Type B pancreatic cell (in vitro differentiated cells): ENCODE measurements at places on chromosomes 7 and 10.

DNA sequence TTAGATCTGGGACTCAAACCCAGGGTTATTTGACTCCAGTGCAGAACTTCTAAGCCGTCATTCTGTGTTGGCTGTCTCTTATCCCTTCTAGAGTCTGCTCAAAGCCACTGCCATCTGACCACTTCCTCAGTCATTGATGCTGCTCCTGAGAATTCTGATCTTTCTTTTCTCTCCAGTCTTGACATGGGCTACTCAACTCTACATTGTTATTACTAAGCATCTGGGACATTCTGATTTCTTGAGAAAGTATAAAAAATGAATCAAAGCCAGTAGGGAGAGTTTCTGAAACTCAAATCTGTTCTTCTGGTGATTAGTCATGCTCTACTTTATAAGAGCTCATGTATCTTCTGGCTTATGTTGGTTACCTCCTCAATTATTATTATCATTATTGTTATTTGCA is 48.7 kb downstream of the ANK3 start:
- no peak for DNase-seq

GRCh38 chr10:86665868-86666267 is 2.4 kb upstream of the LDB3 start:
- no peak for DNase-seq

DNA sequence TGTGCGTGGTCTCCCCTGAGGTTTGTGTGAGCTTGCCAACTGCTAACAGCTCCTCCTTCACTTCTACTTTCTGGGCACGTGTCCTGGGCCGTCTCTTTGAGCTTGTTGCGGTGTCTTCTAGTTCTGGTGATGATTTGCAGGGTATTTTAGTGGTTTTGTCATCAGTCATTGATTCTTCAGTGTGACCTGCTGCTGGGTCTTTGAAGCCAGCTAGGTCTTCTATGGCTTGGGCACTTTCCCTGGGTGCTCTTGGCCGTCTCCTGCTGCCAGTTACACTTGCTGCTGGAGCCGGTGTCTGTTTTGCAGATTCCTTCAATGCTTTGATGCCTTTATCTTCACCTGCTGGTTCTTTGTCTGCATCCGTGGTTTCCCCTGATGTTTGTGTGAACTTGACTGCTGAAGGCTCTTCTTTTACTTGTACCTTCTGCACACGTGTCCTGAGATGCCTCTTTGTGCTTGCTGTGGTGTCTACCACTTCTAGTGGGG is 23.0 kb downstream of the MKI67 start:
- no peak for DNase-seq

- no peak for DNase-seq
Observed at GRCh38 chr7:98163704-98164494, 47.3 kb upstream of the BHLHA15 start.

DNA sequence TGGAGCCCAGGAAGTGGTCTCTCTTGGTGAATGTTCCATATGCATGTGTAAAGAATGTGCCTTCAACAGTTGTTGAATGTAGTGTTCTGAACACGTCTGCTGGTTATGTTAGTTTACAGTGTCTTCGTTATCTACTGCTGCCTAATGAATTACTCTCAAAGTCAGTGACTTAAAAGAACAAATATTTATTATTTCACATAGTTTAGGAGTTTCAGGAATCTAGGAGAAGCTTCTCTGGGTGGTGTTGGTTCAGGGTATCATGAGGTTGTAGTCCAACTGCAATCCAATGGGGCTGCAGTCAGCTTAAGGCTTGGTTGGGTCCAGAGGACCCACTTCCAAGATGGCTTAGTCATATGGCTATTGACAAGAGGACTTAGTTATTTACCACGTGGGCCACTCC is 36.6 kb upstream of the IGFBP3 start:
- DNase-seq: no peak

GRCh38 chr10:49303711-49304110 is 4.7 kb downstream of the C10orf71 start:
- no peak for DNase-seq

GRCh38 chr7:131899271-131900030 is 343.0 kb upstream of the PODXL start:
- DNase-seq: no peak

DNA sequence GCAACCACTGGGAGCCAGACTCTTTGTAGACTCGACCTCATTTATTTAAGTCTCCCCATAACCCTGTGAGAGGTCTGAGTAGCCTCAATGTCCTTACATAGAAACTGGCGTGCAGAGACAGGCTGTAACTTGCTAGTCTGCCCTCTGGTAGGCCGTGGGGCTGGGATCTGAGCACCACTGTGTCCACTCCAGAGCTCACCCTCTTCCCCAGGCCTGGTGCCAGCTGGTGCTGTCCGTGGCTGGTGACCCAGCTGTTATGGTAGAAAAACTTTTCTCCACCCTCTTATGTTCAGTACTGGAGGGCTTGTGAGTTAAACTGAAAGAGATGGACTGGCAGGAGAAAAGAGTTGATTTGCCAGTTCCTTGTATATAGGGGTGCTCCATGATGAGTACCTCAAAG is 41.9 kb downstream of the ADAMTS14 start:
- DNase-seq: no peak

DNA sequence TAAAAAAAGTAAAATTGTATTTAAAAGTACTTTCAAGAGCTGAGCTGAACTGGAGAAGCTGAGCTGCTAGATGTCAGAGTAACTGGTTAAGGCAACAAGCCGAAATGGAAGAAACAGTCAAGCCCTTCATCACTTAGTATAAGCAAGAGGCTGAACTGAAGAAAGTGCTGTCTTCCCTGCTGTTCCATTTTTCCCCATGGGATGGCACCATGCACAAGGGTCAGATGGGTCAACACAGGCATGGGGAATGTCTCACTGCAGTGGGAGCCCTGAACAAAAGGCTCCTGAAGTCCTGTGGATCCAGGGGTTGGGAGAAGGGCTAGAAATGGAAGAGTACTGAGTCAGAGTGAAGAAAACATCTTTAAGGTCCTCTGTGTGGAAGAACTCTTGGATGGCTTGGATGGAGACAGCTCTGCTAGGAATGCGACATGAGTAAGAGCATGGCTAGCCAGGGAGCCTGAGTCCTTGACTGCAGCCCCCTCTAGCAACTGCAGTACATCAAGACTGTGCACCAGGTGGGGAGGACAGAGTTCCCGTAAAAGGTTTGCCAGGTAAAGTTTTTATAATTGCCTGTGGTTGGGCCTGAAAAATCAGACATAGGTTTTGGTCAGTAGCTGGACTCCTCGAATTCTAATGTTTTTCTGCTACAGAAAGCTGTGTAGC is 348.3 kb downstream of the GPR158 start:
- no peak for DNase-seq

GRCh38 chr10:24605141-24605540 is 118.5 kb downstream of the ARHGAP21 start:
- no peak for DNase-seq

- peak; percentile 90 for DNase-seq
Observed at GRCh38 chr7:332646-333392, 42.8 kb downstream of the FOXL3 start.

DNA sequence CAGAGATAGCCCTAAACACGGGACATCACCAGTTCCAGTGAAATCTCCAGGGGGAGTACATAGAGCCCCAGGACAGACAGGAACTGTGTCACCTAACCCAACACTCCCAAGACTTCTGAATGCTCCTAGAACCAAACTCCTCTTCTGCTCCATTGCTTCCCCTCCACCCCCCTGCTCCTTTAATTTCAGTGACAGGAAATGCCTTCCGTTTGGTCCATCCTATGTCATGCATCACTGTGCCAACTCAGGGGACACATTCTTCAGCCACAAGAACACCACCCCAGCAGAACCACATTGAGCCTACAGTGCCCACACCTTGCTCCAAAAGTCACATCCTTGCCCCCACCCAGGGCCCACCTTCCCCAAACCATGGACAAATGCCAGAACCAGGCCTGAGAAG is 100.5 kb downstream of the KCNMA1 start:
- DNase-seq: no peak

- no peak for DNase-seq
Observed at GRCh38 chr10:35643151-35644049, 1.3 kb upstream of the FZD8 start.

GRCh38 chr10:51532044-51532443 is 167.4 kb downstream of the CSTF2T start:
- no peak for DNase-seq

DNA sequence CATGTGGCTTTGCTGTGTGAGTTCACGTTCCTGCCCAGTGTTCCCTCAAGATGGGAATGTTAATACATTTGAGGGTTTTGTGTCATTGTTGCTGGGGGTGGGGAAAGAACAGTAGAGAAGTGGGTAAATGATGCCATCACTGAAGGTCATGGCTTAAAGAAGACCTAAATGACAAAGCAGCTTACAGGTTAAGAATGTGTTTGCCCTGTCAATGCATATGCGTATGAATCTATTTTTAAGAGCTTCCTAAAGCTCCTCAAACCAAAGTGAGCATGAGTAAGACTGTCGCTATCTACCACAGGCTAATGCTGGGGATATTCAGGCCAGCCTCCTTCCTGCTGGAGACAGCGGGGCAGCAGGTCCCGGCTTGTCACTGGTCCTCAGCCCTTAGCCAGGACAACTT is 162.9 kb downstream of the CREB5 start:
- no peak for DNase-seq

GRCh38 chr10:59896191-59896590 is 10.2 kb downstream of the CCDC6 start:
- DNase-seq: no peak

DNA sequence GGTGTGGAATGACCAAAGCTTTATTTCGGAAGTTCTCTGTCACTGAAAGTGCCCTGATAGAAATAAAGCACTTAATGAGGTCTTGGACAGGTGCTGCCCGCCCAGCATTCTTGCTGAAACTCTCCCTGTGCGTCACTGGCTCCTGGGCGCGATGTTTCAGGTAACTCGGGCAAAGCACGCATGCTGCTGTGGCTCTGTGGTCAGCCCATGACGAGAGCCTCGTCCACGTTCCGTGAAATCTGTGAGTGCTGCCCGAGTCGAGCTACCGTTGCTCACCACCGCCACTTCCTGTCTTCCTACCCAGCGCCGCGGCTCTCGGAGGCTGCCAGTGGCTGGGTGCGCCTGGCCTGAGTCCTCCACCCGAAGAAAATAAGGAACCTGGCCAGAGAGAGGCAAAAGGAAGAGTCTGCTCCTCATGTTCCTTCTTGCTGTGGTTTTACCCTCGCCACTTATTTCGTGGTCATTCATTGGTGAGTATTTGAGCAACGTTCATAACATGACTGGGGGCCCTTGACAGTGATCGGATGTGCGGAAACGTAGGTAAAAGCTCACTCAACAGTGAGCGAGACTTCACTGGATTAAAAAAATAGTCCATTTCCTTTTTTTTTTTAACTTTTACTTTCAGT is 95.5 kb downstream of the MAP3K8 start:
- DNase-seq: no peak

DNA sequence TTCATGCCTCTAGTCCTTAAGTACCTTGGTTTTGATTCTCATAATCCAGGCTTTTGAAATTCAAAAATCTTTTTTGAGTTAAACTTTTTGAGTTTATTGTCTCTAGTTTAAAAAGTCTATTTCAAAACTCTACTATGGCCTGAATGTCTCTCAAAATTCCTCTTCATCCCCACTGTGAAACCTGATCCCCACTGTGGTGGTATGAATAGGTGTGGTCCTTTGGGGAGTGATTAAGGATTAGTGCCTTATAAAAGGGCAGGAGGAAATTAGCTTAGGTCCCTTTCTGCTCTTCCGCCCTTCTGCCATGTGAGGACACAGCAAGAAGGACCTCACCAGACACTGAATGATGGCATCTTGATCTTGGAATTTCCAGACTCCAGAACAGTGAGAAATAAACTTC is 44.1 kb upstream of the JAZF1 start:
- no peak for DNase-seq

GRCh38 chr7:282621-283020 is 7.3 kb upstream of the FOXL3 start:
- no peak for DNase-seq

- DNase-seq: no peak
Observed at GRCh38 chr10:60082341-60082740, 176.0 kb upstream of the CCDC6 start.

- DNase-seq: no peak
Observed at GRCh38 chr7:31002256-31002655, 38.5 kb downstream of the GHRHR start.

DNA sequence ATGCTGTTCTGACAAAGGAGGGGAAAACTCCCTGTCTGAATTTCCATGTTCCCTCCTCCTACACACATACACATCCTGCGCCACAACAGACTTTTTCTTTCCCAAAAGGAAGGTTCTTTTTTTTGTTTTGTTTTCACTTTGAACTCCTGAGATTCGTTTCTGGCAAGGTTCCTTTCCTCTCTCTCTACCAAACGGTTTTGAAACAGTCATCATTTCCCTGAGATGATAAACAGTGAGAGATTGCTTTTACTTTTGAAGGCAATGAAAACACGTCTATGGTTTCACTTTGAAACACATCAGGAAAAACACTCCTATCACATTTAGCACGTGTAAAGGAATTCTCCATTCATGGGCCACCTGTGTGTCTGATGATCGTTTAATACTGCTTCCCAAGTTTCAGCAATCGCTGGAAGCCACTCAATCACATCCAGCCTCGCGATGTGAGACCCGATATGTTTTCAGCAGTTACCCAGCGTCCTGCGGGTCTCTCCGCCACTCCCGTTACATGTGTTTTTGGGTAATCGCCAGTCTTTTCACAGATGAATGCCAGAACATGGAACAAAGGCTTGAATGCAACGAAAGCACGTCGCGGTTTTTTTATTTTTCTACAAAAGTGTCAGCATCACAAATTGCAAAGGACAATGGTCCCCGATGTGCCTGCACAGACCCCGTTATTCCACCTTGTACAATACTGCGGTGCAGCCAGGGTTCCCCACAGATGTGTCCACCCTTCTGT is 62.8 kb upstream of the CUX1 start:
- DNase-seq: no peak

- DNase-seq: no peak
Observed at GRCh38 chr7:106418094-106418493, 133.3 kb upstream of the NAMPT start.

- no peak for DNase-seq
Observed at GRCh38 chr10:62277971-62278370, 9.3 kb upstream of the RTKN2 start.

- no peak for DNase-seq
Observed at GRCh38 chr7:25636871-25637283, 408.6 kb upstream of the NPVF start.

- DNase-seq: no peak
Observed at GRCh38 chr10:51675088-51675487, 24.3 kb downstream of the CSTF2T start.

GRCh38 chr7:134850066-134850465 is 70.6 kb downstream of the CALD1 start:
- no peak for DNase-seq

DNA sequence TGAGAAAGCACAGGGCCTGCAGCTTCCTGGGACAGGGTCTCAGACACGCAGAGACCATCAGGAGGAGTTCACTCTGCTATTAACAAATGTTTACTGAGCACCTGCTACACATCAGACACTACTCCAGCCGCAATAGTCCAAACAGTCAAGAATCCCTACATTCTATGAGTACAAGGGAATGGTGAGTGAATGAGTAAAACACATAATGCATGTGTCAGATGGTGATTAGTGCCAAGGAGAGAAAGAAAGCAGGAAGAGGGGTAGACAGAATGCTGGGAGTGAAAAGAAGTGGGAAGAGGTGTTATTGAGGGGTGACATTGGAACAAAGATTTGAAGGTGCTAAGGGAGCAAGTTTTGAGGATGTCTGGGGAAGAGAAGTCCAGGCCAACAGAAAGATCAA is 634.2 kb upstream of the GALNT17 start:
- no peak for DNase-seq
